ENCODE measurements at places on chromosomes 4 and X.

DNA sequence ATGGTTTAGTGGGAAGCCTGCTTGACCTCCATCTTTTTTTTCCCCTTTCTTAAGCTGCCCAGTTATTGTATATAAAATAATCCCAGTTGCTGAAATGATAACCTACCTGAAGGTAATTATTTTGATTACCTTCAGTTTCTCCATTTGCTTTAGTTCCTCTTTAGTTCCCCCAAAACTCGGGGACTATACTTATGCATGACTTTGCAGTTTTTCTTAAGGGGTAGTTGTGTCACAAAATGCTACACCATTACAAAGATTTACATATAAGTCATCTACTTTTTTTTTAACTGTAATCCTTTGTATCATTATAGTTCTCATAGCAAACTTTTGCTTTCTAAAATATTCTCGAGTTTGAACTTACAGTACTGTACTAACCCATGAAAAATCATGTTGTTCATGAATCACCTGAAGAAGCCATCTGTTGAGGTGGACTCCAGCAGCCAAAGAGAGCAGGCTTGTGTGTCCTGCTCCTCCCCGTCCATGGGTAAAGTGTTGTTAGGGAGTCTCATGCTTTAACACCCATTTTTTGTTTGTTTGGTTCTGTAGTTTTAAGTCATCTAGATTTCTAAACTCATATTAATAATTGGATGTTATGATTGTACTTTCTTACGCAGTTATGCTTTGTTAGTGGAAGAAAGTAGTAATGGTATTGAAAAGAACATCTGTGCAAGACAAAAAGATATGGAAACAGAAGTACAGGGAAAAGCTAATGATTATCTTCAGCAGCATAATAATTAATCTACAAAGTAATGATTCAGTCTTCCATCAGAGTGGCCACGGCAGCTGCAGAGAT is 34.6 kb downstream of the HADH start:
- no peak for DNase-seq

- no peak for DNase-seq
Observed at GRCh38 chr4:22573198-22573597, 57.3 kb upstream of the ADGRA3 start.

GRCh38 chrX:154399527-154400368 is 1.6 kb downstream of the RPL10 start:
- DNase-seq = no peak

DNA sequence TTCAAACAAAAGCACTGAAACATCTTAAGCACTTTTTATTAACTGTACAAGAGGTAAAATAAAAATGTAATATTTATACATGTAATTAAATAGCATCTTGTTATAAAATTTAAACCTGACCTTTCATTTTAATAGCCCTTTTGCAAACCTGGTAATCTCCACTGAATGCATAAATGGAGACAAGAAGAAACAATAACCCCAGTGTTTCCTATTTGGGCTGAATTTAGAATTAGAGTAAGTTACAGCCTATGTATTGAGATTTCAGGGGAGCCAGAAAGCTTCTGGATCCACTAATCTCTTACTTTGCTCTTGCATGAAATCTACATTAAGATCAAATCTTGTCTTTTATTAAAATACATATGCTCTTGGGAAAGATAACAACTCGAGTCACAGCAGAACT is 261.8 kb downstream of the ADGRL3 start:
- no peak for DNase-seq

- no peak for DNase-seq
Observed at GRCh38 chrX:46255046-46255445, 290.2 kb downstream of the ZNF674 start.

- DNase-seq = no peak
Observed at GRCh38 chr4:2395038-2395437, 23.4 kb downstream of the ZFYVE28 start.

GRCh38 chr4:118833192-118833820 is 2.6 kb downstream of the SEC24D start:
- DNase-seq = no peak

GRCh38 chr4:100609810-100610209 is 92.0 kb upstream of the EMCN start:
- DNase-seq = no peak
